ENCODE measurements at places on chromosomes 2 and 18.

- no peak for DNase-seq
These were observed 3.6 kb upstream of the AQP4 start for GRCh38 chr18:26868968-26869586.

DNA sequence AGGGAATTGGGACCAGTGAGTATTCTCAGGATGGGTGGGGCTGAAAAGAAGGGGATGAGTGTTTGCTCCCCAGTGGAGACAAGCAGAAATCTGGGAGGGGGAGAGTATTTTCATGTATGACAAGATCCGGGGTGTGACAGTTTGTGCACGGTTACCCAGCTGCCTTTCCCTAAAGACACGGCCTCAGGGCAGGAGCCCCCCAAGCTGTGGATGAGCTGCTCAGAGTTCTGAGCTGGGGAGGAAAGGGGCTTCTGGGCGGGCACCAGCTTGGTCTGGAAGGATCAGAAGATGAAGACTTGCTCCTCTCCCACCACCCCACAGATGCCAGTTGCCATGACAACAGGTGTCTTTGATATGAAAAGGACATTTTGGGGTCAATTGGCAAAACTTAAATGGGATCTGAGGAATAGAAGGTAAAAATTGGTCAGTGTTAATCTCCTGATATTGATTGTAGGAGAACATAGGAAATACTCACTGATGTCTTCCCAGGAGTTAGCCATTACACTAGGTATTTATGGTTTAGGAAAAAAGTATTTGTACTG lies 29.2 kb downstream of the ZCCHC2 start:
- no peak for DNase-seq

GRCh38 chr18:63683152-63683551 lies 19.6 kb upstream of the SERPINB11 start:
- no peak for DNase-seq

DNA sequence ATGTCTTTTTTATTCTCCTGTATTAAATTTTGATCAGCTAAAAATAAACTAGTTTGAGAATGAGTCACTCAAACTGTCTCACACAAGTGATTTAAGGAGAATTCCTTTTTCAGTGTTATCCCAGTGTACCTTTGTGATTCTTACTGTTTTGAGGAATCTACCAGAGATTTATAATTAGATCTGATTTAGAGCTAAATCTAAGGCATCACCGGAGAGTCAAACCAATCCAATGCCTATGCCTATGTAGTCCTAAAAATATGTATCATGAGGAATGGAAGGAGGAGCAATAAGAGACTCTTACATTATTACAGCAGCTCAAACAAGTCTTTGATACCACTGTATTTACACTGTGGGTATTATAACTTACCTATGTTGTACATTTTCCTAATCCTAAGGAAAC lies 63.4 kb upstream of the CYP20A1 start:
- no peak for DNase-seq

GRCh38 chr2:641164-641871 lies 35.9 kb downstream of the TMEM18 start:
- DNase-seq, result no peak

- no peak for DNase-seq
These were observed 151.1 kb downstream of the GALNT1 start for GRCh38 chr18:35732636-35733035.

GRCh38 chr2:70655786-70656185 lies 102.2 kb upstream of the TGFA start:
- DNase-seq, result no peak

GRCh38 chr2:236571145-236571544 lies 1.5 kb downstream of the ACKR3 start:
- DNase-seq, result no peak

DNA sequence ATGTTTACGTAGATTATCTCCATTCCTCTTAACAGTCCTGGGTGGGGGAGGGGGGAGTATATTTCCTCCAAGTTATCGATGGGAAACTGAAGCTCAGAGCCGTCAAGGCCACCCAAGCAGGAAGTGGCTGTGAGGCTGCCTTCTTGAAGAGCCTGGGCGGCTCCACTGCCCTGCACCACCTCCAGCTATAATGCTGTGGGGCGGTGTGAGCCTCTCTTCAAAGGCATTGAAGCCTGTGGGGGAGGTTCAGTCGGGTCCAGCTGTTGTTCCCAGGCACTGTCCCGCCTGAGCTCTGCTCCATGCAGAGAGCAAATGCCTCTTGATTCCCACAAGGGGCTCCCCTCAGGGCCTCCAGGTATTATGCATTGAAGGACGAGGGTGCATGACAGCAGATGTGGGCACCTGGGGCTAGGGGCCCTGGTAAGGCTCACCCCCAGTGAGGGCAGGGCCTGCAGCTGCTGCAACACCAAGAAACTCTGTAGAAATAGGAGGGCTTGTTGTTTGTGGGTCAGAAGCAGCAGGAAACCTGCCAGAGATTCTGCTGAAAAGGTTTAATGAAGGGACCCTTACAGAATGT lies 29.5 kb upstream of the LAPTM4A start:
- no peak for DNase-seq

DNA sequence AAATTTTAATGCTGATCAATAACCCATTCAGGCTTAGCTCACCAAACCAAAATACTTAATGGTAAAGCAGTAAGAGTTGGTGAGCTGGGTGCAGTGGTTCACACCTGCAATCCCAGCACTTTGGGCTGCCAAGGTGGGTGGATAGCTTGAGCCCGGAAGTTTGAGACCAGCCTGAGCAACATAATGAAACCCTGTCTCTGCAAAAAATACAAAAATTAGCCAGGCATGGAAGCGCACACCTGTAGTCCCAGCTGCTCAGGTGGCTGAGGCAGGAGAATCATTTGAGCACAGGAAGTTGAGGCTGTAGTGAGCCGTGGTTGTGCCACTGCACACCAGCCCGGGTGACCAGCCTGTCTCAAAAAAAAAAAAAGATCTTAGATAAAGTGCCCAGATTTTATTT lies 35.7 kb upstream of the MPP4 start:
- DNase-seq, result no peak

DNA sequence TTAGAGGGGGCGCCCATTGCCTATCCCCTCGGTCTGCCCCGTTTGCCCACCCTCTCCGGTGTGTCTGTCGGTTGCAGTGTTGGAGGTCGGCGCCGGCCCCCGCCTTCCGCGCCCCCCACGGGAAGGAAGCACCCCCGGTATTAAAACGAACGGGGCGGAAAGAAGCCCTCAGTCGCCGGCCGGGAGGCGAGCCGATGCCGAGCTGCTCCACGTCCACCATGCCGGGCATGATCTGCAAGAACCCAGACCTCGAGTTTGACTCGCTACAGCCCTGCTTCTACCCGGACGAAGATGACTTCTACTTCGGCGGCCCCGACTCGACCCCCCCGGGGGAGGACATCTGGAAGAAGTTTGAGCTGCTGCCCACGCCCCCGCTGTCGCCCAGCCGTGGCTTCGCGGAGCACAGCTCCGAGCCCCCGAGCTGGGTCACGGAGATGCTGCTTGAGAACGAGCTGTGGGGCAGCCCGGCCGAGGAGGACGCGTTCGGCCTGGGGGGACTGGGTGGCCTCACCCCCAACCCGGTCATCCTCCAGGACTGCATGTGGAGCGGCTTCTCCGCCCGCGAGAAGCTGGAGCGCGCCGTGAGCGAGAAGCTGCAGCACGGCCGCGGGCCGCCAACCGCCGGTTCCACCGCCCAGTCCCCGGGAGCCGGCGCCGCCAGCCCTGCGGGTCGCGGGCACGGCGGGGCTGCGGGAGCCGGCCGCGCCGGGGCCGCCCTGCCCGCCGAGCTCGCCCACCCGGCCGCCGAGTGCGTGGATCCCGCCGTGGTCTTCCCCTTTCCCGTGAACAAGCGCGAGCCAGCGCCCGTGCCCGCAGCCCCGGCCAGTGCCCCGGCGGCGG lies 1.7 kb downstream of the MYCN start:
- no peak for DNase-seq

- no peak for DNase-seq
These were observed 60.9 kb downstream of the ICOS start for GRCh38 chr2:203997481-203997880.

DNA sequence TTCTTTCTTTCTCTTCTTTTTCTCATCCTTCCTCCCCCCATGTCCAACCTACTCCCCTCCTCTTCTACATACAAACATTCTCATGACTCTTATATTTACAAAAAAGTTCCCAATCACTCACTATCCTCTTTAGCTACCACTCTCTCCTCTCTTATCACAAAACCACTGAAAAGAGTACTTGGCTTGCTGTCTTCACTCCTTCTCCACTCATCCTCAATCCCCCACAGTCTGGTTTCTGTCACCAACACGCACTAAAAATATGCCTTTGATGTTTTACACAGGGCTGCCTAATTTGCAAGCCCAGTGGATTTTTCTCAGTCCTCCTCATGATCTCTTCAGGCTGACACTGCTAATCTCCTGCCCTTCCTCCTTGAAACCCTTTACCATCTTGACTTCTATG lies 159.5 kb downstream of the TNS1 start:
- no peak for DNase-seq

DNA sequence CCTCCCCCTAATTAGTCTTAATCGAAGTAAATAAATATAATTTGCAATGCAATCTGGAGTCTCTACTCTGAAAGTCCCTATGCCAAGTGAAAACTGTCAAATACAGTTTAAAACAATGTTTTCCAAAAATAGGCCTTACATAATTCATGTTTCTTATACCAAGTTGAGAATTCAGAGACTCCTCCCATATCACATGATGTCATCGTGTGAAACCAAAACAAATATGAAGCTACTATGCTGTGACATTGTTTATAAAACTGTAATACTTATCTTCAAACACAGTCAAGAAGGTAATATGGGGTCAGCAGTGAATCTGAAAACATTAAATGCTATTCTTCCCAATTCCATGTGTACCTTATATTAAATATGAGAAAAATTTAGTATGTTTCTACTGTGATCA lies 940.2 kb upstream of the FANCL start:
- no peak for DNase-seq

DNA sequence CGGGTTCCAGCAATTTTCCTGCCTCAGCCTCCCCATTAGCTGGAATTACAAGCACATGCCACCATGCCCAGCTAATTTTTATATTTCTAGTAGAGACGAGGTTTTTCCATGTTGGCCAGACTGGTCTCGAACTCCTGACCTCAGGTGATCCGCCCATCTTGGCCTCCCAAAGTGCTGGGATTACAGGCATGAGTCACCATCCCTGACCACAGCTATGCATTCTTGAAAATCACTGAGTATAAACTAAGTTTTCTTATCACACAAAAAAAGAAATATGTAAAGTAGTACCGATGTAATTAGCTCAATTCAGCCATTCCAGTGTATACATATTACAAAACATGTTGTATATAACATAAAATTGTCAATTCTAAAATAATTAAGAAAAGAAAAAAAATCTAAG lies 232.7 kb downstream of the MBD2 start:
- no peak for DNase-seq

- no peak for DNase-seq
These were observed 4.5 kb upstream of the KIDINS220 start for GRCh38 chr2:8841932-8842331.

DNA sequence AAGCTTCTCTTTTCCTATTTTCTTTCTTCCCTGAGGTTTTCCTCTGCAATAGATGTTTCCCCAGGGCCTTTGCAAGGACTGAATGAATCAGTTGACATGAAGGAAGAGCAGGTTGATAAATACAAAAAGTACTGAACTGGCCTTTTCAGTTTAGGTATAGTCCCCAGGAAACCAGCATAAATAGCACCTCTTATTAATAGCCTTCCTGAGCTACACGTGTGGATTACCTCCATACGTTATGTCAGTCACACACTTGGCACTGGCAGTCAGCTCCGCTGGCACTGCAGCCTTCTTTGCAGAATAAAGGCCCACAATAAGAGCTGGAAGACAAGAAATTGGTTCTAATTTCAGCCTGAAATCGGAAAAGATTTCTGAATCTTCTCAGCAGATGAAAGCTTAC lies 60.7 kb downstream of the KCTD18 start:
- no peak for DNase-seq

GRCh38 chr2:118202707-118203303 lies 114.5 kb downstream of the INSIG2 start:
- no peak for DNase-seq

DNA sequence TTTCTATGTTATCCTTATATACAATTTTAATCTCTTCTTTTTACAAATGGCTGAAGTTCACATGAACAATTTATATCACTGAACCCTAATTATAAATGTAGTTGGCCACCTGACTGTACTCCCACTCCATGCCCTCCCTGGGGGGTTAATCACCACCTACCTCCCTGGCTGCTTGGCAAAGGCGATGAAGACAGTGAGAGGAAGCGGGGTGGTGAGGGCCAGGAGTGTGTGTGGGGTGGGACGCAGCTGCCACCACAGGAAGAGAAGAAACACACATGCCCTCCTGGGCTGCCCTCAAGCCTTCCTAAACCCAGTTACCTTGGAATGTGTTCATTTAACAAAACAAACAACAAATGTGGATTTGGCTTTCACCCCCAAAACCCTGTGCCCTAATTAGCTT lies 87.0 kb upstream of the REV1 start:
- no peak for DNase-seq

All from pulmonary artery endothelial cell (primary cell).